ENCODE measurements at places on chromosomes 5 and 9. TPM values are rescaled to one million over a fixed set of nuclear protein-coding genes. Genes with fewer than 3 reads are reported as not detected.

Gene GBA2
- total RNA-seq: 39.1 TPM

Gene HRH2
- total RNA-seq: 0.49 TPM

Gene IPPK
- total RNA-seq: 13.3 TPM

Gene MLANA
- not detected for total RNA-seq

Gene IL3
- not detected for total RNA-seq

Gene SOHLH1
- total RNA-seq: not detected

Gene FRRS1L
- 0.22 TPM for total RNA-seq

Gene ECSCR
- not detected for total RNA-seq

Gene SLC1A3
- 0.08 TPM for total RNA-seq

Gene DNLZ
- total RNA-seq: 22.8 TPM

Gene SH3PXD2B
- 23.6 TPM for total RNA-seq

Gene PMPCA
- 85.7 TPM for total RNA-seq

Gene GMCL2
- total RNA-seq: not detected

Gene BSPRY
- total RNA-seq: 0.11 TPM

Gene CDC20B
- total RNA-seq: 0.08 TPM

Gene SLIT3
- 19.5 TPM for total RNA-seq

Gene SLC36A3
- total RNA-seq: not detected

Gene NR2F1-AS1
- total RNA-seq: 2.6 TPM

Gene PCDHB10
- 0.06 TPM for total RNA-seq

Gene SPINK6
- total RNA-seq: 0.27 TPM

Gene TMEM267
- 19.0 TPM for total RNA-seq

Gene ANKRD31
- total RNA-seq: 0.06 TPM

Gene CWC27
- 16.6 TPM for total RNA-seq

Gene ANKRD18A
- total RNA-seq: 13.7 TPM

Gene KCNV2
- not detected for total RNA-seq

Gene HMMR
- 24.2 TPM for total RNA-seq

Gene UIMC1
- total RNA-seq: 42.7 TPM

Gene SLC36A2
- not detected for total RNA-seq

Gene GRXCR2
- not detected for total RNA-seq
